ENCODE measurements at places on chromosomes 13 and 19. TPM values are rescaled to one million over a fixed set of nuclear protein-coding genes. Genes with fewer than 3 reads are reported as not detected.

DNA sequence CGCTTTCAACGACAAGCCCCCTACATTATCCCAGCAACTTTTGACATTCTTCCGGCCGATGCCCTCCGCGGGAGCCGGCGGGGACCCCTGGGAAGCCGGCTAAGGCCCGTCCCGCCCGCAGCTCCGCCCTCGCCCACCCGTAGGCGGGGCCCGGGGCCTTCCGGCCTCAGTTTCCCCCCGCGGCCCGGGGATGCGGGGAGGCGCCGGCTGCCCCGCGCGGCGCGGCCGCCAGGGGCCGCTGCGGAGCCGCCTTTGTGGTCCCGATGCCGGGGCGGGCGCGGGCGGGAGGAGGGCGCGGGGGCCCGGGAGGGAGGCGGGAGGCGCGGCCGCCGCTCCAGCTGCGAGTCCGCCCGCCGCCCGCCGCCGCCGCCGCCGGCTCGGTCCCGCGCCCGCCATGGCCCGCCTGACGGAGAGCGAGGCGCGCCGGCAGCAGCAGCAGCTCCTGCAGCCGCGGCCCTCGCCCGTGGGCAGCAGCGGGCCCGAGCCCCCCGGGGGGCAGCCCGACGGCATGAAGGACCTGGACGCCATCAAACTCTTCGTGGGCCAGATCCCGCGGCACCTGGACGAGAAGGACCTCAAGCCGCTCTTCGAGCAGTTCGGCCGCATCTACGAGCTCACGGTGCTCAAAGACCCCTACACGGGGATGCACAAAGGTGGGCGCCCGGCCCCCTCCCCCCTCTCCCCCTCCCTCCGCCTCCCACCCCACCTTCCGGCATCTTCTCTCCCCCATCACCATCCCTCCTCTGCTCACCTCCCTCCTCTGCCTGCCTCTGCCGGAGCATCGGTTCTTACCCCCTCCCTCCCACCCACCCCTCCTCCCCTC lies at the start of gene CELF5:
CELF5 (plus strand) TSS at position 316 of the 823 bp plus-strand sequence; CDS start at position 395, 79 bp downstream.
- H3K4me1 ChIP-seq, result no peaks in the 10 kb centered on the region
- H3K27ac ChIP-seq, result no peak within 1 kb of the TSS
- peak; percentile 55 for DNase-seq

- H3K4me3 ChIP-seq, result no peak overlapping the region
- DNase-seq, result no peak
- peaks cover 8% of the 10 kb centered on the region for H3K36me3 ChIP-seq
These were observed 53.2 kb downstream of the MLLT1 start for GRCh38 chr19:6226444-6227155.

DNA sequence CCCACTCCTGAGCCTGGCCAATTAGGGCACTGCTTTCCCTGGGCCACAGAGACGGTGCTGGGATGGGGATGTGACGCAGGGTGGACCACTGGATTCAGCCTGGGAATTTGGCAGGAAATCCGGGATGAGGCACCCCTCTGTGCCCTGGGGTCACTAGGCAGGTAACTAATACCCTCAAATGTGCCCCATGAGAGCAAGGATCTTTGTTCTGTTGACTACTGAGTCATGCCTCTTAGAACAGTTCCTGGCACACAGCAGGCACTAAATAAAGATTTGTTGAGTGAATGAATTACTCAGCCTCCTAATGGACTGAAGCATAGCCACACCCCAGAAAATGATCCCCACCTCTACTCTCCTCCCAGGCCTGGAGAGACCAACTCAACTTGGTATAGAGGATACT lies 15.9 kb downstream of the OPA3 start:
- peaks cover 24% of the 10 kb centered on the region for H3K4me1 ChIP-seq
- H3K36me3 ChIP-seq, result no peaks in the 10 kb centered on the region
- no peaks in the 10 kb centered on the region for H3K27me3 ChIP-seq
- no peak overlapping the region for H3K4me3 ChIP-seq
- H3K27ac ChIP-seq, result no peak overlapping the region

DNA sequence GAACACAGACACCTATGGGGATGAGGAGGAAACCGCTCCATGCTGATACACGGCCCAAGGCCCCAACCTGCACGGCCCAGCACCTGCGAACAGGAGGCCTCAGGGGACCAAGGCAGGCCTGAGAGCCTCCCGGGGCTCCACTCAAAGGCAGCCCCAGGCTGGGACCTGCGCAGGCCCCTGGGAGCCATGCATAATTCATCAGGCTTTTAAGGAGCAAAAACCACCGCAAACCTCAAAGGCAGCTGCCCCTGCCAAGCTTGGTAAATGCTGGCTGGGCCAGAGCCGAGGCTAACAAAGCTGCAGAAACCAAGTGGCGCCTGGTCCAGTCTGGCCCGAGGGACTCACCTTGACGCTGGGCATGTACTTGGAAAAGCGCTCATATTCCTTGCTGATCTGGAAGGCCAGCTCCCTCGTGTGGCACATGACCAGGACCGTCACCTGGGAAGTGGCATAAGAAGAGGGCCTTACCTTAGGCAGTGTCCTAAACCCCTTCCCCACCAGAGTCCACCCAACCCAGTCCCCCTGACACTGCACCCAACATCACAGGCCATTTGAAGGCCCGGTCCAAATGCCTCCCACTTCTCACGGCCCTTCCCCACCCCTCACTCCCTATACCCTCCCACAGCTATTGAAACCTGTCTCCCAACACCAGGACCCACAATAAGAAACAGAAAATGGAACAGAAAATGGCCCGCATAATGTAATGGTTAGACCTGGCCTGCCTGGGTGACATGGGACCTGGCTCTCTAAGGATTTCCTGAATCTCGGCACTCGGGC lies 7.8 kb downstream of the DDX39A start:
- peaks cover 41% of the 10 kb centered on the region for H3K4me1 ChIP-seq
- H3K27ac ChIP-seq, result peak overlapping the region; percentile 30
- DNase-seq, result no peak

GRCh38 chr19:41175801-41176777 lies 16.9 kb upstream of the CYP2S1 start:
- no peaks in the 10 kb centered on the region for H3K36me3 ChIP-seq
- peak overlapping the region; percentile 19 for H3K4me3 ChIP-seq
- peaks cover 13% of the 10 kb centered on the region for H3K4me1 ChIP-seq
- DNase-seq, result peak; percentile 71
- peak overlapping the region; percentile 67 for H3K27ac ChIP-seq

DNA sequence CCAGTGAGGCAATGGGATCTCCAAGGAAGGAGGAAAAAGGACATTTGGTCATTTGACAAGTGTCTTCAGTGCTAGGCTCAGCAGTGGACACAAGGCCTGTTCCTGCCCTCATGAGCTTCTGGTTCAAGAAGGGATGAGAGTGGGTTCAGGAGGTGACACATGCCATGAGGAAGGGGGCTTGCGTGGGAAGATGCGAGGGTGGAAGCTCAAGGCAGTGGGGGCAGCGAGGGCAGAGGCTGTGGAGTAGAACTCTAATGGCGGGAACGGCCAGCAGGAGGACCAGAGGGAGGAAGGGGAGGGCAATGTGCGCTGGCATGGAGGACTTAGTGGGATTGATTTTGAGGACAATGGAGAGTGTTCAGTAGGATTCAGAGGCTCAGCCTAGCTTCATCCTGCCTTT lies 3.3 kb downstream of the PIK3R2 start:
- H3K4me3 ChIP-seq, result no peak overlapping the region
- no peak for DNase-seq
- H3K36me3 ChIP-seq, result peaks cover 5% of the 10 kb centered on the region
- H3K27ac ChIP-seq, result no peak overlapping the region

DNA sequence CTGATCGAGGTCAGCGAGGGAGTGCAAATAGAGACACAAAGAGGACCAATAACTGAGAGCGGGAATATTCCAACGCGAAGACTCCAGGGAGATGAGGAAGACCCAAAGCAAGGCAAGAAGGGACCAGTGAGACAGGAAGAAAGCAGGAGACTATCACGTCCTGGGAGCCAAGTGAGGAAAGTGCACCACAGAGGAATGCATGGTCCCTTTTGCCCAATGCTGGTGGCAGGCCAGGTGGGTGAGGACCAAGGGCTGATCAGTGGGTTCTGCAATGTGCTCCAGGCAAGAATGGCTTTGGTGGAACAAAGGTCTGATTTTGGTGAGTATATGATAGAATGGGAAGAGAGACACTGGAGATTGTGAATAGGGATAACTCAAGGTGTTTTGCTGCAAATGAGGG lies 25.4 kb downstream of the CHST8 start:
- no peaks in the 10 kb centered on the region for H3K36me3 ChIP-seq
- no peak overlapping the region for H3K27ac ChIP-seq
- H3K4me3 ChIP-seq, result no peak overlapping the region

DNA sequence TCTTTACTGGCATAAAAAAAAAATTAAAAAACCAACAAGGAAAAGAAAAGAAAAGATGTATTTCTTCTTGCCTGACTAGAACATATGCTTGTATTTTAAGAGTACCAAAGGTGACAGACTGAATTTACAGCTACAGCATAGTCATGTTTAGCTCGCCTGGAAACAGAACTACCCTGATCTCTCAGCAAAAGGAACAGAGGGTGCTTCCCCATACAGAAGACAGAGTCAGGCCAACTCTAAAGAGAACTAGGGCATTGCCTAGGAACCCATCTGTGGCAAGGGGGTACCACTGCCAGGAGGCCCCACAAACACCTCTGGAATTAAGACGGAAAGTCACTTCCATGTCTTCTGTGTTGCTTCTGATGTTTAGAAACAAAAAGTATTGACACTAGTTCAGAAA lies 252.1 kb upstream of the STARD13 start:
- no peaks in the 10 kb centered on the region for H3K36me3 ChIP-seq
- H3K4me3 ChIP-seq, result no peak overlapping the region
- H3K27ac ChIP-seq, result no peak overlapping the region
- H3K4me1 ChIP-seq, result peaks cover 55% of the 10 kb centered on the region
- H3K27me3 ChIP-seq, result no peaks in the 10 kb centered on the region

DNA sequence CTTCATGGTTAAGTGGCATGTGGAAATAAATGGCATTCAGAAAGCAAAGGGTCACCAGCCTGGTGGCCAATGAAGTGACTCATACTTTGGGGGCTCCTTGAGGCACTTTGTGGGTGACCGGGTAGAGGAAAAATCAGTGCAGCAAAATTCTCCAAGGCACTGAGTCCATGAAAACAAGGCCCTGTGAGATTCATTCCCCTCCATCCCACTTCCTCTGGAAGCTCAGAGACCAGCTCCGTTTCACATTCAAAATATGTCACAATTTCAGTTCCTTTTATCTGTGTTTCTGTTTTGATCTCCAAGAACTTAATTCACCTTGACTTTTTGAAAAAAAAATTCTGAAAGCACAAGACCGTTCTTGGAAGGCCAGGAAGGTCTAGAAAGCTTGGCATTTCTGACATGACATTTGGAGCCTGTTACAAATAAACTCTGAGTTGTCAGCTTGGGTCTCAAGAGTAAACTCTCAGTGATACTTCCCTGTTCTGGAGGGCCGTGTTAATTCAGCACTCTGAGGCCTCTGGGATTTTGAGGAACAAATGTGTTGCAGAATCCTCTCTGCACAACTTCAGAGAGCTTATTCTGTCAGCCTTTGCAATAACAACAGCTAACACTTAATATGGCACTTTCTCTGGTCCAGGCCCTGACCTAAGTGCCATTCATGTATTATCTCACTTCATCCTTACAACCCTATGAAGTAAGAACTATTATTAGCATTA lies 6.8 kb downstream of the CYSLTR2 start:
- H3K4me3 ChIP-seq, result no peak overlapping the region
- H3K4me1 ChIP-seq, result peaks cover 17% of the 10 kb centered on the region
- no peaks in the 10 kb centered on the region for H3K27me3 ChIP-seq
- H3K36me3 ChIP-seq, result peaks cover 4% of the 10 kb centered on the region

- no peaks in the 10 kb centered on the region for H3K27me3 ChIP-seq
- DNase-seq, result no peak
- H3K36me3 ChIP-seq, result peaks cover 12% of the 10 kb centered on the region
- H3K27ac ChIP-seq, result peak overlapping the region; percentile 96
These were observed 442 bp downstream of the RAB8A start for GRCh38 chr19:16111909-16112752.

DNA sequence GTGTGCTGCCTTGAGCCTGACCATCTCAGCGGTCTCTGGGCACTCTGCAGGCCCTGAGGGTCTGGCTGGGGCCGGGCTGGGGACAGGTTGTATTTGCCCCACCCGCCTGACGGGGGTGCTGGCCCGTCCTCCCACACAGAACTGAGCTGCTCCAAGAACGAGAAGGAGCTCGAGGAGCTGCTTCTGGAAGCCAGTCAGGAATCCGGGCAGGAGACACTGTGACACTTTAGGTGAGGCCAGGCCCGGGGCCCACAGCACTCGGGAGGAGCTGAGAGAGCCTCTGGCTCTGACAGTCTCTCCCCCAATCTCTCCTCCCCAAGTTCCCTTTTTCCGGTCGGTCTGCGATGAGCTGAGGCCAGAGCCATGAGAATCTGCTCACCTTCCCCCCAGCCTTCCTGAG lies 14.5 kb downstream of the NKPD1 start:
- no peaks in the 10 kb centered on the region for H3K27me3 ChIP-seq
- H3K4me3 ChIP-seq, result no peak overlapping the region
- H3K36me3 ChIP-seq, result peaks cover 5% of the 10 kb centered on the region
- H3K4me1 ChIP-seq, result peaks cover 2% of the 10 kb centered on the region
- no peak for DNase-seq

GRCh38 chr19:58585442-58586132 lies 12.5 kb upstream of the MZF1 start:
- no peaks in the 10 kb centered on the region for H3K27me3 ChIP-seq
- H3K36me3 ChIP-seq, result peaks cover 10% of the 10 kb centered on the region
- no peak overlapping the region for H3K27ac ChIP-seq
- H3K4me3 ChIP-seq, result no peak overlapping the region

GRCh38 chr13:112943309-112944125 lies 25.5 kb upstream of the MCF2L start:
- H3K4me3 ChIP-seq, result peak overlapping the region; percentile 81
- H3K36me3 ChIP-seq, result no peaks in the 10 kb centered on the region
- H3K4me1 ChIP-seq, result peaks cover 7% of the 10 kb centered on the region
- DNase-seq, result peak; percentile 30
- no peak overlapping the region for H3K27ac ChIP-seq

DNA sequence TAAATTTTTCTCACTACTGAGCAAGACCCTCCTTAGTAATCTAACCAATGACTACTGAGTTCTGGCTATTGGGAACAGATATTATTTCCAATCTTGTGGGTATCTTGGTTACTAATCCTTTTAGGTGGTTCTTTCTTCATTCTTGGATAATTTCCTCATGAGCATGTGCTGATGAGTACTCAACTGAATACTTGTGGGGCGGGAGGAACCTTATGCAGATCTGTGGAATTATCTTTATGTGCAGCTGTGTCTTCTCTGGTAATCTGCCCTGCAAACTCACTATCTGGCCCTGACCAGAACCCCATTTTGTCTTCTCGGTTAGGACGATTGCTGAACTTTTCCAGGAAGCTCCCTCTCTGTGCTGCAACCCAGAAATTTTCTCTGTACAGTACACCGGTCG lies 89.7 kb upstream of the TRPC4 start:
- no peaks in the 10 kb centered on the region for H3K27me3 ChIP-seq
- H3K4me1 ChIP-seq, result no peaks in the 10 kb centered on the region
- no peak for DNase-seq
- no peak overlapping the region for H3K4me3 ChIP-seq
- H3K36me3 ChIP-seq, result no peaks in the 10 kb centered on the region
- H3K27ac ChIP-seq, result no peak overlapping the region

- H3K27me3 ChIP-seq, result no peaks in the 10 kb centered on the region
- no peak overlapping the region for H3K4me3 ChIP-seq
- DNase-seq, result no peak
- H3K27ac ChIP-seq, result no peak overlapping the region
- H3K36me3 ChIP-seq, result no peaks in the 10 kb centered on the region
- peaks cover 2% of the 10 kb centered on the region for H3K4me1 ChIP-seq
These were observed 14.4 kb upstream of the SACS start for GRCh38 chr13:23447927-23448326.

- DNase-seq, result no peak
- H3K27me3 ChIP-seq, result no peaks in the 10 kb centered on the region
- H3K4me3 ChIP-seq, result no peak overlapping the region
- H3K36me3 ChIP-seq, result peaks cover 10% of the 10 kb centered on the region
- H3K4me1 ChIP-seq, result peaks cover 61% of the 10 kb centered on the region
These were observed 53.4 kb downstream of the KLF12 start for GRCh38 chr13:74080762-74081161.

ATP12A gene
- total RNA-seq, result 0.05 TPM

ACOD1 gene
- total RNA-seq, result not detected

ZNF296 gene
- 1.4 TPM for total RNA-seq
